A172 (cell line): ENCODE measurements at places on chromosomes 1 and 21.

DNA sequence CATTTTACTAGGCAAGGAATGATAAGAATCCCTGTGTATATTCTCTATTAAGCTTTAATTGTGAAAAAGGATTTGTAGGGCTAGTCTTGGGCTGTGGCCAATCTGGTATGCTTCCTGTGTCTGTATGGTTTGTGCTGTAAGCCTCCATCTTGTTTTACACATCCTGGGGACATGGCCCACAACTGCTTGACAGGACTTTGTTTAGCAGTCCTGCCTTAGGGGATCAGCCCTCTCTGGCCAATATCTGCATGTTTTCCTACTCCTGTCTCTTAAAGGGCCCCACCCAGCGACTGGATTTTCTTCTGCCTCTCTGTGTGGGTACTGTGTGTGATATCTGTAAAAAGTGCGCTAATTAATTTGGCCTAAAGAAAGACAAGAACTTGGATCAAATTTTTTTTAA lies 813.2 kb downstream of the PLA2G4A start:
- DNase-seq = no peak

DNA sequence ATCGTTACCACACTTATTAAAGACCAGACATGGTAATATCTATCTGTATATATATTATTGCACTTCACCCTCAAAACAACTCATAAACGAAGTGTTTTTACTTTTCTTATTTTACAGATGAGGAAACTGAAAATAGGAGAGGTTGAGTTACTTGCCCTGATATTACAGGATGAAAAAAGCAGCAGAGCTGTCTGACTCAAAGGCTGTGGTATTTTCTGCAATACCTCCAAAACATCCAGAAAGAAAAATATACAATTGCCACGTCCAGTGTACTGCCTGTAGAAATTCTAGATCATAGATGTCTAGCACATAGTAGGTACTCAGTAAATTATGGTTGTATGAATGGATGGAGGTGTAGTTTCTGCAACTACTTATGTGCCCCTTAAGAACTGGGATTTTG lies 5.2 kb upstream of the TARBP1 start:
- no peak for DNase-seq

GRCh38 chr1:161085165-161085564 lies 4.2 kb downstream of the NECTIN4 start:
- DNase-seq = no peak

- DNase-seq = no peak
These were observed 712.0 kb downstream of the USP25 start for GRCh38 chr21:16441789-16442188.

DNA sequence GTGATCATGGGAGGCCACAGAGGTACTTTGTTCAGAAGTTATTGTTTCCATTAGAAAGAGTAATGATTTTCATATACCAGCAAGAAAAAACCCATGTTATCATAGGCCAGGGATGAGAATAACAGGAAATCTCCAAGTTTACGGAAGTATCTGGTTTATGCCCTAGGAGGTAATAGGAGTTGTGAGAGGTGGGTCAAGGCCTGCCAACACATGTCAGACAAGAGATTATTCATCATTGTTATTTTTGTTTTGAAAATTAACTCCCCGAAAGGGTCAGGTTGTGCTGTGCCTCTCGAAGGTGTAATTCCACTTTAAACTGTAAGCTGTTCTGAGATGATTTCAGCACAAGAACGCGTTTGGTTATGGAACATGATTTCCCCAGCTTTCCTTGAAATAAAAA lies 218.4 kb downstream of the CAMTA1 start:
- DNase-seq = no peak

- DNase-seq = no peak
These were observed 6.3 kb downstream of the FBLIM1 start for GRCh38 chr1:15764890-15765289.

DNA sequence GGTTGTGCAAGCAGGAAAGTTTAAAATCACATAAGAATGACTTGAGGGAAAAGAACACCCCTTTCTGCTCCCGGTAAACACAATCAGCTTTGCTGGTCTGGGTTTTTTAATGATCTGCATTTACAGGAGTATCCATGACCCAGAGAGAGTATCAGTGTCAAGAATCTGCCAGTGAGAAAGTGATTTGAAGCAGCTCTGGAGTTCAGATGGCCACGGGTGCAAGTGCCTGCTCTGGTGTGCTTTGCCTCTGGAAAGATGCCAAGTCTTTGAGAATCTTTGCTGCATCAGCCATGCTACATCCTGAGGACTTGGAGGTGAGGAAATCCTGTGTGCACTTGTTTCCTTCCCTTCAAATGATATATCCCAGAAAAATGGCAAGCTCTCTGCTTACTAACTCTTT lies 18.6 kb upstream of the MYSM1 start:
- DNase-seq = no peak

- DNase-seq = no peak
These were observed 597.0 kb upstream of the RGS18 start for GRCh38 chr1:191561276-191561675.

DNA sequence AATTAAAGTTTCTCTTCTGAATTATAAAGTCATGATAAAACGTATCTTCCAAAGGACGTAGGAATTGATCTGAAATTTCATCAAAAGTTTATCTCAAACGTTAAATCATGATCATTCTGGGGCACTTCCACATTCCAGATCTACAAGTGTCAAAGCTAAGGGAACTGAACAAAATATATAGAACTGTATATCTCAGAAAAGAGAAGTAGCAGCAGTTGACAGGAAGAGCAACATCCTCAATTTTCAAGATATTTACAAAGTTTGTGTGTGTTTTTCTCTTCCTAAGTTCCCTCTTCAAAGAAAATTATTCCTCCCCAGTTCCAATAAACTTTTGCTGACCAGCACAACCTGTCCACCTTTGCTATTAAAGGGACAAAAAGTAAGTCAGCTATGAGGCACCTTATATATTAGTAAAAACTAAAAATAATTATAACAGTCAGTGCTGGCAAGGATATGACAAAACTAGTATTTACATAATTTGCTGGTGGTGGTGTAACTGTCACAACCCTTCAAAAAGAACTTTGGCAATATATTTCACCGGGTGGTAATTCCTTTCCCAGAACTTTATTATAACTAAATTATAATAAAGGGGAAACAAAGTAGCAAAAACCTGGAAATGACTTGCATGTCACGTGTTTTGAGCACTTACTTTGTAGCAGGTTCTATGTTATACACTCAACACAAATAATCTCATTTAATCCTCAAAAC lies 38.5 kb upstream of the EYA3 start:
- no peak for DNase-seq
